Caco-2 (cell line): ENCODE measurements at places on chromosomes 2 and 18. TPM values are rescaled to one million over a fixed set of nuclear protein-coding genes. Genes with fewer than 3 reads are reported as not detected.

The C2orf78 gene
- not detected in 2 replicates for total RNA-seq

The SLC40A1 gene
- total RNA-seq: 78.1 and 109 TPM in 2 replicates

The METTL5 gene
- 75.1 and 82.4 TPM in 2 replicates for total RNA-seq

The SP9 gene
- 2.9 TPM in 2 replicates for total RNA-seq

The RELCH gene
- total RNA-seq: 16.8 and 19.6 TPM in 2 replicates

The ALPP gene
- total RNA-seq: 4.9 and 5.8 TPM in 2 replicates

The DYSF gene
- 1.7 and 2.2 TPM in 2 replicates for total RNA-seq

The ANKRD30B gene
- total RNA-seq: 0.07 and 0.44 TPM in 2 replicates

GRCh38 chr2:134117676-134118075 is 136.2 kb upstream of the MGAT5 start:
- DNase-seq: no peak

DNA sequence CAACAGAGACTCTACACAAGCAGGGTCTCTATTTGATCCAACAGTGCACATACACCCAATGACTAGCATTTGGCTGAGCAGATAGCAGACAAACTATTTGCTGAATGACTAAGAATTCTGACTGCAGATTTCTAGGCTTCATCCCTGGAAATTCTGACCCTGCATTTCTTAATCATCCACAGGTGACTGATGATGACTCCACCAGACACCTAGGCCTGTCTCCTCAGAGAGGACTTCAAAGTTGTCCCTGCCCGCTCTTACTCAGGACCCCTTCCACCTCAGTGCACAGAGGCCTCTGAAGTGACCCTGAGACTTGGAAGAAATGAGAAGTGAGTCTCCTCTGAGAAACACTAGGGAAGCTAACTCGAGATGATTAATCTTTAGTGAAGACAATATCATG is 51.3 kb downstream of the SEPTIN10 start:
- DNase-seq: no peak

GRCh38 chr2:81523344-81523743 is 1218.8 kb upstream of the LRRTM1 start:
- no peak for DNase-seq

DNA sequence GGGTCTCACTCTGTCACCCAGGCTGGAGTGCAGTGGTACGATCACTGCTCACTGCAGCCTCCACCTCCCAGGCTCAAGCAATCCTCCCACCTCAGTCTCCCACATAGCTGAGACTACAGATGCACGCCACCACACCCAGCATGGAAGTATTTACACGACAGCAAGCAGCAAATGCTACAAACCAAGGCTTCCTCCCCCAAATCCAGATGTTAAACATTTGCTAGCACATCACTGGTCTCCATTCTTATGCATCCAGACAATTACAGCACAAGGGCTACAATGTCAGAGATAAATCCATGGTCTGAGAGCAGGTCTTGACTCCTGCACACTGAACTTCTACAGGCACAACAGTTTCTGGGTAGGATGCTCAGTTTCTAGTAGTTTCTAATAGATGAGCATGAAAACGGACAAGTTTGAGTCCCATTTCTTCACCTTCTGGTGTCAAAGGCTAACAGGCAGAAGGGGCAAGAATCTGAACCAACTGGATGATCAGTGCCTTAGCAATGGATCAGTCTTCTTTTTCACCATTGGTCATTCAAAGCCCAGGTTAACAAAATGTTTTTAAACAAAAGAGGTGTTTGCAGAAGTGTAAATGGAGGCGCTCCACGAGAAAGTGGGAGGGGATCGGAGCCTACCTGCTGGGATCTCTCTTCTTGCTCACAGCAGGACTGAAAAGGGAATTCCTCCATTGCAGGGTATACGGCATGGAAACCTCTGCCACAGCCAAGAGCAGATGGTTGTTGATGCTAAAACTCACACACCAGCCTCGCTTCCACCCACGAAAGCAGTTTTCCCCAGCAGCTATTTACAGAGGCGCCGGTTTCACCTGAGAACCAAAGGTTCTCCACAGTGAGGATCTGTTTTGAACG is 135.0 kb upstream of the ARL4C start:
- DNase-seq: no peak

DNA sequence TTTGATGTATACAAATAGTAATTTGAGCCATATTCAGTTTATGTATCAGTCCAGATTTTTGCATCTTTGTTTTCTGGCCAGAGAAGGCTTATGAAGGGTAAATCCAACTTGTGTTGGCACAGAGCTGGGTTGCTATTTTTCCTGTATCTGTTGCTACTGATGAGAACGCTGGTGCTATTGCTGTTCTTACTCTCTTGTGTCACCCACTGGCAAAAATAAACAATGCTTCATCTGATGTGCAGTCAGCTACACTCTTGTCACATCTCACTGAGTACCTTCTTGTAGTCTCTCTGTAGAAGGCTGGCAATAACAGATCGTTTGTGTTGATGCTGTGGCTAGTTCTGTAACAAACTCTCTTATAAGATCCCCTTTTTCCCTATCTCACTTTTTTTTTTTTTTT is 323.4 kb downstream of the CDH19 start:
- no peak for DNase-seq

DNA sequence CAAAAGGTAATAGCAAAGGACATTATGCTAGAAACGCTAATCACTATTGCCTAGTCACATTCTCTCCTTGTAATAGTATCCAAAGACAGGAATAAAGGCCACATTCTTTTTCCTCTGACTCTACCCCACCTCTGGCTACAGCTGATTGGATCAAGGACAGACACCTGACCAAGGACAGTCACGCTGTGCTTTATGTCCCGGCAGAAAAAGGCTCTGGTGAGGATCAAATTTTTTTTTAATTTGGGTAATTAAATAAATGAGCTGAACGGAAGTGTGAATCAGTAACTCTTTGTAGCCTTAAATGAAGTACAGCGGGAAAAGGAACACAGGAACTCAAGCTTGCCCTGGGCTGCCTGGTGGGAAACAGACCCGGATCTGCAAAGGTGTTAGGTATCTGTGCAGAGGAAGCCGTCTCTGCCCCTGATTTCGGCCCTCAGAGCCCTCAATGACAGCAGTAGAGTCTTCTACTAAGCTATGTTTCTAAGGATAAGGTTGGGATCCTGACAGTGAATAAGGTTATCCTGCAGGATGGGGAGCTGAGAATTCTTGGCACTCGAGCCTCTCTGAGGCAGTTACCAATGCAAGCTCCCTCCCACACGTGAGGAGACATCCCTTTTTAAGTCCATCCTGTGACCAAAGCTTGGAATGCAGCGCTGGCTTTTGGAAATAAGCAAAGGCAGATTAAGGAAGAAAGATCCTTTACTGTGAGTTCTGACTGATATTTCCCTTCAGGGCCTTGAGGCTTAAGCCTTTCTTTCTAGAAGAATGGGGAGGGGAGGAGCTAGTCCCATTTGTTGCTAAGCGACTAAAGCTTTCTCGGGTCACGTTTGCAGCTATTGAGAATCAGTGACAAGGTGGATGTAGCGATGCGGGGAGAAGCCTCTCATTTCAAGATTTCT is 37.8 kb upstream of the IKZF2 start:
- peak; percentile 50 for DNase-seq

- no peak for DNase-seq
These were observed 957.7 kb upstream of the POU3F3 start for GRCh38 chr2:103896182-103896581.

GRCh38 chr2:55526174-55526573 is 6.7 kb downstream of the CFAP36 start:
- DNase-seq: no peak

- no peak for DNase-seq
These were observed 108.5 kb upstream of the SMAD7 start for GRCh38 chr18:49059028-49059834.

DNA sequence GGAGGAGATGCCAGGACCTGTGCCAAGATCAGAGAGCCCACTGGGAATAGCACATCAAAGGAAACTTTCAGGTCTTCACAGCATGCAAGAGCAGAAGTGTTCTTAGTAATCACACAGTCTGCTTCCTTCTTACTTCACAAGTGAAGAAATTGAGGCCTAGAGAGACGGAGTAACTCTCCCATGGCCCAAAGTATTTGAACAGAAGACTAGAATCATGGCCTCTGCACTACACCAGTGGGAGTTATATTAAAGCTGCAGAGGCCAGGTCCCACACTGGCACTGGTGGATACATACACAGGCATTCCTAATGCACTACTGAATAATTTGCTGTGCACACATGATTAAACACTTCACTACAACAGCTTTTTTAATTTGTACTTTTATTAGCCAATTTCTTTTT is 107.6 kb upstream of the RMP24 start:
- no peak for DNase-seq
